ENCODE measurements at places on chromosomes 1 and 21.

DNA sequence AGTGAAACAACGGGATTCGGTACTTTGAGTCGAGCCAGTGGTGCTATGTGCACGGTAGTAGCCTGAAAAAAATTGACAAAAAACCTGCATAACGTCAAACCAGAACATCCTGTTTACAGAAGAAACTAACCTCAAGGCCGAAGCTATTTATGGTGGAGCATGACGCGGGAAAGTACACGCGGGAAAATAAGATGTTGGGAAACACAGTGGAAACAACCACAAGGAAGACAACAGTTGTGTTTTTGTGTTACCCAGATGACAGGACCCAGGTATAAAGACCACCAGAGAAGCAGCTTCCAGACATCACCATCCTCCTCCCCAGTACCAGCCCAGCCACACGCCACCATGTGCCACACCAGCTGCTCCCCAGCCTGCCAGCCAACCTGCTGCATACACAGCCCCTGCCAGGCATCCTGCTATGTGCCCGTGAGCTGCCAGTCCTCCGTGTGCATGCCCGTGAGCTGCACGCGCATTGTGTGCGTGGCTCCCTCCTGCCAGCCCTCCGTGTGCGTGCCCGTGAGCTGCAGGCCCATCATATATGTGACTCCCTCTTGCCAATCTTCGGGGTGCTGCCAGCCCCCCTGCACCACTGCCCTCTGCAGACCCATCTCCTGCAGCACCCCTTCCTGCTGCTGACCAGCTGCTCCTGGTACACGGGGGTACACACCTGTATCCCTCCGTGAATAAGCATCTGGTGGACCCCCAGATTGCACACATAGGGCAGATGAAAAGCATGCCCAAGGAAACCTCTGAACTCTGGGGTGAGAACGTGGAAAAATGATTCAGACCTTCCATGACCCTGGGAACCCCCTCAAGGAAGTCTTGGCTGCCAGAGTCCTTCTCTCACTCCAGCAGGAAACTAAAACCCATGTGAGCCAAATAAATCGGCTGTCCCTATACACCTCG, at the start of gene KRTAP12-3:
Gene KRTAP12-3, plus strand, starts transcription at position 298 of the 906 bp plus-strand sequence. Its CDS starts 48 bp downstream, at position 346.
- peak; percentile 65 for DNase-seq

GRCh38 chr1:23614032-23614660, 54.8 kb upstream of the ID3 start:
- DNase-seq = no peak

DNA sequence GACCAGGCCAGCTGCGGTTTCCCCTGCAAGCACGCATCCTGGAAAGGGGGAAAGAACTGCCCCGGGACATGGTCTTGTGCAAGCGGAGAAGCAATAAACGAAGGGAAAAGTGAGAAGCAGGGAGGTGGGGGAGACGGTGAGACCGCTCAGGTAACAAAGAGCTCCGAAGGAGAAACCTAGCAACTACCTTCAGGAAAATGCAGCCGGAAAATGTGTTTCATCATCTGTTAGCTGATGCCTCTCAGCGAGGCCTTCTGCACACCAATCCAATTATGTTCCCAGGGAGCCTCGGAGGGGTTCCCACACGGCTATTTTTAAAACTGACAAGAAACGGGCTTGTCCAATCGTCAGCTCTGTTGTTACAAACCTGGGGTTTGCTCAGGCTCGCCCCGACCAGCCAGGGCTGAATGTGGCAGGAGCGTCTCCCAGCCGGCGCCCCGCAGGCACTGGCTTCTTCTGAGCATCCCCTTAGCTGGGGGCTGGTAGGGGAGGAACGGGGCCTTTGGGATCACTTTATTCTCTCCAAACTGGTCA, 3.4 kb downstream of the RIPK4 start:
- DNase-seq = no peak

DNA sequence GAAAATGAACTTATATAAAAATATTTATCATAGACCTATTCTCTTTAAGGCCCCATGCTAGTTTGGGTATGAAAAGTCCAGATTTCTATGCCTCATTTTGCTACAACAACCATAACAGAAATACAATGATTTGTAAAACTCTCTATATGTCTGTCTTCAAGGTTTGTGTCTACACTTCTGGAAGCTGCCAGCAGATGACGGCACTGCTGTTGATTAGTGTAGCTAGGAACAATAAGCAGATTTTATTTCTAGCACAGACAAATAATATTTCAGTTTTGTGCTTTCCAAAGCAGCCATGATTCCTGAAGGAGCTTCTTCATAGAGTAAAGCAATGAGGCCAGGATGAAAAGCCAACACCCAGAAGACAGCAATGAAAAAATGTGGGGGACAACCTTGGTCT, 779.6 kb upstream of the ADGRL2 start:
- DNase-seq = no peak

DNA sequence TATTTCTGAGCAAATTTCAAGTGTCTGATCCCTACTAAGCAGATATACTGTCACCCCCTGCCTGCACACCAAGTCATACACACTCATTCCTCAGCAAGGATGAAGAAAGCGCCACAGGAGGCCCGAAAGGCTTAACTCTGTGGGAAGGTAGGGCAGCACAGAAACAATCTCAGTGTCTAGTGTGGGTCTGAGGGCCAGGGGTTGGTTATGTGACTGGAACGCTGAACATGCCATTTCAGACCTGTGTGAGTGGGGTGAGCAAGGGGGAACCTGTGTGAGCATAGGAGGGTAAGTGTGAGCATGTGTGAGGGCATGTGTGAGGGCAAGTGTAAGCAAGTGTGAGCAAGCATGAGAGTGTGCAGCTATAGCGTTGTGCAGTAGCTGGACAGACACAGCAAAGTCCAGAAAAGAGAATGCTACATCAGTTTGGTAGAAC, 6.2 kb downstream of the ITPKB start:
- no peak for DNase-seq

GRCh38 chr1:15295696-15296095, 48.7 kb downstream of the FHAD1 start:
- no peak for DNase-seq

DNA sequence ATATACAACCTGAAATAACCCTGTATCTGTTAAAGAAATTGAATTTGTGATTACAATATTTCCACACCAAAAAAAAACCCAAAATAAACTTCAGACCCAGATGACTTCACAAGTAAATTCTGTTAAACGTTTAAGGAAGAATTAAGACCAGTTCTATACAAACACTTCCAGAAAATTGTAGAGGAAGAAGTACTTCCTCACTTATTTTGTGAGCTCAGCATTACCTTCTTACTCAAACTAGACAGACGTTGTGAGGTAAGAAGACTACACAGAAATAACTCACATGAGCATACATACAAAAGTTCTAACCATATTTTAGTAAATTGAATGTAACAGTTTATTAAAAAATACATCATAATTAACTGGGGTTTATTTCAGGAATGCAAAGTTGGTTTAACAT, 18.8 kb downstream of the RALGPS2 start:
- DNase-seq = no peak

DNA sequence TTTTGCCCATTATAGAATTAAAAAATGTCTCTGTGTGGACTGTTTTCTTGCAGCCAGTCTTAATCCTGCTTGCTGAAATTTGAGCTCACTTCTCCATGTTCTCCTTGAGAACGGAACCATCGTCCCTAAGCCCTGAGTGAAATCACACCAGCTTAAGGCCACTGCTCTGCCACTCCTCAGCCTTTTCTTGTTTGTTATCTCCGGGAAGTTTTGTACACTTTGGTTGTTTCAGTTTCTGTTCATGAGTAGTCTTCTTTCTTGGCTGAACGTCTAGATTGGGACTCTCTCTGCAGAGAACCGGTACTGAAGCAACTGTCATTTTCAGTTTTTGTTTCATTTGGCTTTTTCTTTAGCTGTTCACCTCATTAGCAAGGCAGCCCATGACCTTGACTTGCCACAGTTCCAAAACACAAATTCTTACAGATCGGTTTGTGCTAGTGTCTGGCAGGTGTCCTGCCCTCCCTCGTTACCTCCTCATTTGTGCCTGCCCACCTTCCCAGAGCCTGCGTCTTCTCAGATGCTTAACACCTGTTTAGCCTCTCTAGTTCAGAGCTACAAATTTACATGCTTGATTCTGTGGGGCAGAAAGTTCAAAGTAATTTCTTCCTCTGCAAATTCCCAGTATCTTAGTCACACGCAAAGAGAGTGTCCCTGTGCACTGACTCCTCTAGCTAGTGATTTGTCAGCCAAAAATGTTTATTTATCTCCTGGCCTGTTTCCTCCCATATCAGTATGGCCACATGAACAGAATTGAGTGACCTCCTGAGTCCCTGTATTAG, 12.4 kb downstream of the PSEN2 start:
- no peak for DNase-seq

DNA sequence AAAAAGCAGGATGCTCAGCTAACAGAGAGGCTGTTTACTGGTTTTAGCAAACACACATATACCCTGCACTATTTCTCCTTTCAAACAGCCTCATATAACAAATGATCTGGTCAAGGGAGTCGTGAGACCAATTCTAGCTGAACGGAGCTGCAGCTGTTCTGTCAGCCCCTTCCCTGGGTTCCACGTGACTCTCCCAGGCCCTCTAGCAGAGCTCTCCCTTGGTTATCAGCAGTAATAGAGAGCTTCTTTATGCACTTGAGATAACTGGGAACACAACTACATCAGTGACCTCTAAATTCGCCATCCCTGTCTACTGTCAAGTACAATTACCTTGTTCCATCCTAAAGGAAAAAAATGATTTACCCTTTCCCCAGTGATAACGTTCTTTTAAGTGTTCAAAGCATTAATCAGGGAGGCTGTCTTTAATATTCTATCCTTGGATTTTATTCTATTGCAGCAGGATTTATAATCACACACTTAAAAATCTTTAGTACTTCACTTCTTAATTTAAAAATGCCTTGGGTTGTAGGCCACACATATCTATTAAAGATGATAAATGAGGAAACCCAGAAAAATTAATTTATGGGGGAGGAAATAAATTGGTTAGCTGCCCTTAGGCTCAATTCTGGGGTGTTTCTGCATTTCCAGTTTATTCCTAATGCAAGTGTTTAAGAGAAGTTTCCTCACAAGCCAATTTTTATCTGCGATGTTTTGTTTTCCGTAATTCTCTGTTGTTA, 28.2 kb downstream of the PTGER3 start:
- no peak for DNase-seq

- no peak for DNase-seq
Observed at GRCh38 chr1:6141592-6141991, 38.5 kb downstream of the CHD5 start.

GRCh38 chr1:153542956-153543711, 2.4 kb upstream of the S100A5 start:
- DNase-seq = no peak

- no peak for DNase-seq
Observed at GRCh38 chr1:213089924-213090677, 39.1 kb downstream of the RPS6KC1 start.

DNA sequence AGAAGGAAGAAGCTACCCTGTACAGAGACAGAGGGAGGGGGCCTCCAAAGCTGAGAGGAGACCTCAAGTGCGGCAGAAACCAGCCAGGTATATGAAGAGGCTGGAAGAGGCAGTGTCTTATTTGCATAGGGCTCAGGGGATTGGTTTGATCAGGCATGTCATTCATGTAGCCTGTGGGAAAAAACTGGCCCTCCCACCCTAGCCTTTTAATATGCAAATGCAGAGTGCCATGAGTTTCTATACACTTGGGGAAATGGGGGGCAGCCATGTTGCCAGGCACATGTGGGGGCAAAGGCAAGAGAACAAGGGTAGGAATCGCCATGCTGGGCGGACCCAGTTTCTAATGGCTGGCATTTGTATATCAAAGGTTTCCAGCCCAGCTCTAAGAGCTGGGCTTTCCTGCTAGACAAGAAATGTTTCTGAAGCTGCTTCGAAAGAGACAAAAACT, 172.7 kb downstream of the RASAL2 start:
- no peak for DNase-seq

DNA sequence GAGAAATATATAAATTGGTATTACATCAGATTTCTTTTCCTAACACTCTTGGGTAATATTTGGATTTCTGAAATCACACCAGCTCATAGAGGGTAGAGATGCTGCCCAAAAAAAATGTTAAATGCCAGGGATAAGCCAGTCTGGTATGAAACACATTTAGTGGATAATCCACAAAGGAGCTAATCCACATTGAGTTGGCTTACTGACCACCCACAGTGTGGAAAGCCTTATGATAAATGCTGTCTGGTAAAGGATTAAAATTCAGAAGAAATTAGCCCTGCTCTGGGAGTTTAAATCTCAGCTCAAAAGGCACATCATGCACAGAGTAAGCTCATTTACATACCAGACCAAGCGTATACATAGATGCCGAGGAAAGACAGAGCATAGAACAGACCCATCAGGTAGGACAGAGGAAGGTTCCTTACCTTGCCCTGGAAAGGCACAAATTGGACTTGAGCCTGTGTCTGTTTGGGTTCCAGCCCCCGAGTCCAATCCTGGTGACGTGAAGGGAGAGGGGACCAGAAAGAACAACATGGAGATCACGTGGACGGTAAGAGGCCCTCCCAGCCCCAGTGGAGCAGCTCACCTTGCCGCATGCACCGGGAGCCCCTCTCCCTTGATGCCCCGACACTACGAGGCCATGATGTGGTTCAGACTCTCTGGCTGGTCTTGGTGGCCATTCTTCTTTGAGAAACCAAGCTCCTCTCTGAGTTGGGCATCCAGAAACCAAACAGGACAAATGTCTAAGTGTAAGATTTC, 62.9 kb upstream of the CNTN2 start:
- no peak for DNase-seq

DNA sequence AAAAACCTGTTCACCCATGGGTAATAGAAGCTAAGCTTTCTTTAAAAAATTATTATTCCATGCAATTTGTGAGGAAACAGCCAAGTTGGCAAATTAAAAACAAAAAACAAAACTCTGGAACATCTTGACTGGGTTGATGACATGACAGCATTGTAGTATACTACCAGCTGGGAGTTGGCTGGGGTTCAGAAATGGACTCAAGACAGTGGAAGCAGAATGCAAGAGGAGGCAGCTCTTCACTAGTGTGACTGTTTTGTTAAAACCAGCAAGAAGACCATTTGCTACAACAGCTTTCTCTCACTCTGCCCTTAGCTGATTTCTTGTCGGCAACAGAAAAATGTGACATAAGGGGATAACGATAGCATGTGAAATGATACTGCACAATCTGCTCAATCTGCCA, 1298.9 kb upstream of the ADGRL4 start:
- no peak for DNase-seq

GRCh38 chr1:47175227-47175934, 14.5 kb downstream of the PDZK1IP1 start:
- DNase-seq = no peak

DNA sequence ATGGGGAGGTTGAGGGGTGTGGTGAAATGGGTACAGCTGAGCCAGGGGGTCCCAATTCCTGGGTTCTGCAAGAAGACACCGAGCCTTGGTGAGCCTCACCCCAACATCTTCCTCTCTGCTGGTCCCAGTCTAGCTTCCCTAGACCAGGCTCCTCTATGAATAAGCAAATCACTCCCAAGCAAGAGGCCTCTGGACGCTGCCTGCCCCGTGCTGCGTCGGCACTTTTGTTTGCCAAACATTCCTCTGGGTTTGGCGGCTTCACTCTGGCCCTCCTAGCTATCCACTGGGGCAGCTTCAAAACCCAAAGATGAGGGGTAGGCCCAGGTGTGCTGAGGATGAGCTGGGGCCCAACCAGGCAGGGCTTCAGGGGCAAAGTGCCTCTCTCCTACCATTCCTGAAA, 137.1 kb upstream of the CD34 start:
- DNase-seq = no peak
